GM23338 (cell line): ENCODE measurements at places on chromosomes 11 and 22.

GRCh38 chr11:74641905-74642304 lies 49.5 kb downstream of the POLD3 start:
- no peaks in the 10 kb centered on the region for H3K27me3 ChIP-seq
- H3K27ac ChIP-seq = no peak overlapping the region
- H3K4me3 ChIP-seq = no peak overlapping the region
- no peaks in the 10 kb centered on the region for H3K4me1 ChIP-seq
- H3K36me3 ChIP-seq = peaks cover 3% of the 10 kb centered on the region; the same call in 1 of the 2 replicates

- DNase-seq = no peak
- no peak overlapping the region for H3K4me3 ChIP-seq
- no peak overlapping the region for H3K27ac ChIP-seq
- no peaks in the 10 kb centered on the region for H3K36me3 ChIP-seq
- no peaks in the 10 kb centered on the region for H3K4me1 ChIP-seq
Measured at GRCh38 chr22:36580846-36581245, 51.9 kb upstream of the EIF3D start.

DNA sequence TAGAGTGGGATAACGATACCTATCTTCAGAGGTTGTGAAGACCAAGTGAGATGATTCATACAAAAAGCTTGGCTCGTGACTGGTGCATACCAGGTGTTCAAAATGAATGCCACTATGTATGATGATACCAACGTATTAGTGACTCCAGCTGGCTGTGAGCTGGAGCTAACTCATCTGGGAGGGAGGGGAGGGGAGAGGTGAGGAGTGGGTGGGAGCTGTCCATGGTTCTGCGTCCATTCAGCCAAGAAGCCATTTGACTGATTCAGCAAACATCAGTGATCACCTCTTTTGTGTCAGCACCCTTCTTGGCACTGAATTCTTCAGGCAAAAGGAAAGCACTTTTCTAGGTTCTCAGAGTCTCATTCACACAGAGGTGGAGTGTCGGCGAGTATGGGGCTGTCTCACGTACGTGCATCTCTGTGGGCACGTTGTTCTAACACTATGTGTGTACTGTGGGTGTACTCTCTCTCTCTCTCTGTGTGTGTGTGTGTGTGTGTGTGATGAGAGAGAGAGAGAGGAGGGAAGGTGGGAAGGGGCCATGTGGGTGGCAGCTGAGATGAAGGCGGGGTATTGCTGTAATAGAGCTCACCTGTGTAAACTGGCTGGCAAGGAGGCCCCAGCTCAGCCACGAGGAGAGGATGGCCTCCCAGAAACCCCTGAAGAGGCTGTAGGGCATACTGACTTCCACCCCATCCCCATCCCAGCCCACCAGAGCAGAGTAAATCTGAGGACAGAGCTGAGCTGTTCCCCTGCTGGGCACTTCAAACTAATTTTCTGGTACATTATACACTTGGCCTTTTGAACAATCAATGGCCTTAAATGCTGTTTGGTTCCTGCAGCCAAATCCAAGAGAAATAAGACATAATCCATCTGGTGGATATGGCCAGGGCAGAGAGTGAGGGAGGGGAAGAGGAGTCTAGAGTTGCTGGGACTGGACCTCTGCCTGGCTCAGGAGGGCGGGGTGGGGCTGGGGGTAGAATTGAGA lies 96.1 kb upstream of the THY1 start:
- H3K36me3 ChIP-seq = no peaks in the 10 kb centered on the region
- peak; percentile 84 for DNase-seq
- no peak overlapping the region for H3K27ac ChIP-seq

DNA sequence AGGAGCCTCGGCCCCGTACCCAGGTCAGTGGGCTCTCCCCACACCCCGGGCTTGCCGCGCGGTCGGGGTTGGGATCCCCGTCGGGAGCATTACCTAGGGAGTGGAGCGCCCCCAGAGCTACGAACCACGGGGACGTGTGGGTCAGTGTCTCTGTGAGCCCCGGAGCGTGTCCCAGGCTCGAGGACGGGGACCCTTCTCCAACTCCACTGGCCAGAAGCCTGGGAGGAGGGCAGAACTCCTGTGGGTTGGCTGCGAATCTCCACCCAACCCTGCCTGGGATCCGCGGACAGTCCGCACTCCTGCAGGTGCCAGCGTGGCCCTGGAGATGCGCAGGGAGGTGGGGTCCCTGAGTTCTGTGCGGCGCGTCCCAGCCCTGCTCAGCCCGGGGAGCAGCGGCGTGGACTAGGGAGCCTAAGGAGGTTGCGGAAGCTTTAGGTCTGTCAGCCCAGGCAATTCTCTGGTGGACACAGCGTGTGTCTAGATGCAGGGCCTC lies 346 bp downstream of the PPFIBP2 start:
- H3K27ac ChIP-seq = no peak overlapping the region
- peaks cover 30% of the 10 kb centered on the region; the same call in 1 of the 2 replicates for H3K4me1 ChIP-seq
- H3K4me3 ChIP-seq = peak overlapping the region; percentile 86
- DNase-seq = peak; percentile 38
- peaks cover 23% of the 10 kb centered on the region for H3K27me3 ChIP-seq

GRCh38 chr22:23773483-23774113 lies 949 bp downstream of the MMP11 start:
- peaks cover 39% of the 10 kb centered on the region for H3K27me3 ChIP-seq
- H3K27ac ChIP-seq = no peak overlapping the region
- no peaks in the 10 kb centered on the region for H3K36me3 ChIP-seq
- peaks cover 6% of the 10 kb centered on the region; the same call in 1 of the 2 replicates for H3K4me1 ChIP-seq
- no peak for DNase-seq
- peak overlapping the region; percentile 84 for H3K4me3 ChIP-seq

DNA sequence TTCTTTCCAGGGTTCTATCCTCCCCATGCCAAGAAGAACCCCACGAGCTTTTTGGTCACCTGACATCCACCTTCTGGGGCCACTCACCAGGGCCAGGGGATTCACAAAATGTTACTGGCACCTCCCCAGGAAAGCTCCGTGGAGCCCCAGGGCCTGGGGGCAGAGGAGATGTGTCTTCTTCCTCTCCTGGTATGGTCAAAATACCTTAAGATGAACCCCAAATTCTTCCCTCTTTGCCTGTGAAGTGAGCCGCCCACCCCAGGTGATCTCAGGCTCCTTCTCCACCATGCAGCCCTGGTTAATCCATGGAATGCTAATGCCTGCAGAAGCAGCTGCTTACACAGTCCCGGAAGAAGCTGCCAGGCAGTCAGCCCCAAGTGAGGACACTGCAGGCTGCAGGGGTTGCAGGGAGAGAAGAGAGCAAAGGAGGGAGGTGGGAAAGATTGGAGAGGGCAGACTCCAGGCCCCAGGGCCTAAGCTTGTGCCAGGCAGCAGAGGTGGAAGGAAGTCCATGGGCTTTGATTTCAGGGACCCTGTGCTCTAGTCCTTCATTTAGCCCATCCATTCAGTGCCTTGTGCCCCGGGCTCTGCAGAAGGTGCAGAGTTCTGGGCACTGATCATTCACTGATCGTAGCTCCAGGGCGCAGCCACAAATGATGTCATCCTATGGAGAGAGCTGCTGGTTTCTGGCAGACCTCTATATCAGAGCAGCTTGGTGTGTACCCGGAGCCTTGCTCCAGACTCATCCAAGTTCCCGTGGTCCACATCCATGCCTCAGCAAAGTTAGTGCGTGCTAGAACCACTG lies 127.9 kb upstream of the NECTIN1 start:
- H3K27me3 ChIP-seq = no peaks in the 10 kb centered on the region
- no peak overlapping the region for H3K27ac ChIP-seq
- no peaks in the 10 kb centered on the region for H3K36me3 ChIP-seq
- H3K4me3 ChIP-seq = no peak overlapping the region

- peak; percentile 38 for DNase-seq
- H3K27me3 ChIP-seq = 0 out of 2 replicates have a peak, but pooled peaks cover 5% of the 10 kb centered on the region
- no peak overlapping the region for H3K27ac ChIP-seq
- H3K4me1 ChIP-seq = 0 out of 2 replicates have a peak, but pooled peaks cover 6% of the 10 kb centered on the region
- H3K36me3 ChIP-seq = no peaks in the 10 kb centered on the region
- no peak overlapping the region for H3K4me3 ChIP-seq
Measured at GRCh38 chr11:67422891-67423290, 5.4 kb upstream of the RPS6KB2 start.
